ENCODE measurements at places on chromosomes 5 and 9. TPM values are rescaled to one million over a fixed set of nuclear protein-coding genes. Genes with fewer than 3 reads are reported as not detected.

Gene INSYN2B
- total RNA-seq: not detected

Gene FAM153A
- 27.6 TPM for total RNA-seq

Gene TENT4A
- total RNA-seq: 29.2 TPM

Gene LCN2
- not detected for total RNA-seq

Gene PCDHGA2
- total RNA-seq: not detected

Gene TAF11L2
- not detected for total RNA-seq

Gene SPTLC1
- 41.2 TPM for total RNA-seq
